ENCODE measurements at places on chromosomes 3 and 15. TPM values are rescaled to one million over a fixed set of nuclear protein-coding genes. Genes with fewer than 3 reads are reported as not detected.
A peak's percentile ranks its signal among the peaks of the same experiment; 100 is the strongest.

GRCh38 chr15:77225088-77225487 lies 154.2 kb upstream of the TSPAN3 start:
- DNase-seq, result no peak

GRCh38 chr15:57730876-57731275 lies 24.4 kb downstream of the POLR2M start:
- DNase-seq, result no peak

GRCh38 chr15:67228286-67228685 lies 26.2 kb downstream of the AAGAB start:
- no peak for DNase-seq

GRCh38 chr15:95459273-95459672 lies 871.2 kb upstream of the NR2F2 start:
- no peak for DNase-seq

- DNase-seq, result no peak
Observed at GRCh38 chr3:171054921-171055320, 28.4 kb upstream of the SLC2A2 start.

- peak; percentile 50 for DNase-seq
Observed at GRCh38 chr15:40932156-40932555, 3.0 kb downstream of the DLL4 start.

MEGF11 gene
- not detected for total RNA-seq

XPC gene
- 14.7 TPM for total RNA-seq

Data from colonic mucosa (tissue), 4 donors.